ENCODE measurements at places on chromosomes 5 and 9. TPM values are rescaled to one million over a fixed set of nuclear protein-coding genes. Genes with fewer than 3 reads are reported as not detected.

- no peak overlapping the region for H3K27ac ChIP-seq
- peaks cover 24% of the 10 kb centered on the region for H3K4me1 ChIP-seq
- peaks cover 6% of the 10 kb centered on the region for H3K27me3 ChIP-seq
- H3K4me3 ChIP-seq: no peak overlapping the region
- H3K36me3 ChIP-seq: no peaks in the 10 kb centered on the region
- no peak for DNase-seq
Measured at GRCh38 chr5:54740141-54740540, 222.6 kb downstream of the SNX18 start.

DNA sequence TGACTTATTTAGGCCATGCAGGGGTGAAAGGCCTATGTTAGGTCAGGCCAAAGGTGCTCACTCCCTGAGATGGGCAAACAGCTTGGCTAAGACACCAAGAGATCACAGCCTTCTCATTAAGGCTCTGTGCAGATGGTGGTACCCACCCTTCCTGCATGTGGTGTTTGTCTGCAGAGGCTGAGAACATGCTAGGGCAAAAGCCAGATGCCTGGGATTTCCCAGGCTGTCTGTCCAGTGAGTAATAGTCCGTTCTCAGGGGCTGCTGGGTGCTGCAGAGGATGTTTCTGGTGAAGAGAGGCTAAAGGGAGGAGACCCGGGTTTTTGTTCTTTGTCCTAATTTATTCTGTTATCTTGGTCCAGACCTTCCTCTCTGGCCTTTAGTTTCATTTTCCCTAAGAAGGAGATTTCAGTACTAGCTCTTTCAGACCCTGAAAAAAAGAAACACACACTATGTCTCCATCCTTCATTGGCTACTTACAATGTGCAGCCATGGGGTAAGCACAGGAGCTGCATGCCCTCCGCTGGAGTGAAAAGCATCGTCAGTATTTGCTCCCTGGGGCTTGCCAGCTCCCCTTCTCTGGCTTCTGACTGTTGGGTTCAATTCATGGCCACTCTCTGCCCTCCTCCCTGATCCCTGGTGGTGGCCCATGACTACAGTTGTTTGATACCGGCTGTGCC is 23.4 kb upstream of the GLRA1 start:
- peaks cover 12% of the 10 kb centered on the region for H3K27me3 ChIP-seq
- peaks cover 15% of the 10 kb centered on the region for H3K4me1 ChIP-seq
- H3K27ac ChIP-seq: no peak overlapping the region
- H3K36me3 ChIP-seq: no peaks in the 10 kb centered on the region
- no peak for DNase-seq

GRCh38 chr5:127930311-127930710 is 153.3 kb upstream of the SLC12A2 start:
- no peaks in the 10 kb centered on the region for H3K4me1 ChIP-seq
- no peaks in the 10 kb centered on the region for H3K27me3 ChIP-seq
- H3K27ac ChIP-seq: no peak overlapping the region

GRCh38 chr5:37792975-37793631 is 46.7 kb downstream of the GDNF start:
- peaks cover 35% of the 10 kb centered on the region for H3K27me3 ChIP-seq
- H3K4me3 ChIP-seq: no peak overlapping the region
- DNase-seq: no peak
- no peaks in the 10 kb centered on the region for H3K4me1 ChIP-seq

DNA sequence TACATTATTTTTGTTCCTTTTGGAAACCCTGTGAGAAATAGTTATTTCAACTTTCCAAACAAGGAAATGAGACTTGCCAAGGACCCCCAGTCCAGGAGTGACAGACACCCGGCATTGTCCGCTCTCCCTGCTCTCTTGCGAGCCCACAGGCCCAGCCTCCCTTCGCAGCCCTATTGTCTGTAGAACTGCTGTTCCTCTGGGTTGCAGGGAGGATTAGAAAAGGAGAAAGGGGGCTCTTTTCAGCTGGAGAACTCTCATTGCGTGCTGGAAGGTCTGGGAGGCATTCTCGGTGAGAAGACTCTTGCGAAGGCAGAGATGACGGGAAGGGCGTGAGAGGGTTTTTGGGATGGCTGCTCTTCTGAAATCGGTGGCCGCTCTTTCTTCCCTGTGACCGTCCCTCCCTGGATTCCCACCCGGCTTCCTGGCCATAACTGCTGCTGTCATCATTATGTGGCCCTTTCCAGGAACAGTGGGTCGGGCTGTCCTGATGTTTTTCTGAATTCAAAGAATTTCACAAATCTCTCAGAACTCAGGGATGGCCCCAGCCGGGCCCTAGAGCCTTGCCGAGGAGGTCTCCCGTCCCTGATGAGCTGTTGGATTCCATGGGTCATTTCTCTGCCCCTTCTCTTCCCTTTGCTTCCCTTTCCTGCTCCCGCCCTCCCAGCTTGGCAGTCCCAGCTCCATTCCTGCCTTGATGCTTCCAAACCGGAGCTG is 29.8 kb downstream of the STC2 start:
- H3K27ac ChIP-seq: no peak overlapping the region
- H3K36me3 ChIP-seq: no peaks in the 10 kb centered on the region
- peaks cover 13% of the 10 kb centered on the region for H3K4me1 ChIP-seq
- no peak overlapping the region for H3K4me3 ChIP-seq

GRCh38 chr9:136664000-136664915 is 1.5 kb downstream of the EGFL7 start:
- no peaks in the 10 kb centered on the region for H3K36me3 ChIP-seq
- no peak overlapping the region for H3K27ac ChIP-seq
- H3K27me3 ChIP-seq: peaks cover 19% of the 10 kb centered on the region
- no peak for DNase-seq
- peak overlapping the region; percentile 83 for H3K4me3 ChIP-seq

GRCh38 chr9:86754581-86755560 is 192.4 kb downstream of the GAS1 start:
- no peaks in the 10 kb centered on the region for H3K36me3 ChIP-seq
- no peaks in the 10 kb centered on the region for H3K4me1 ChIP-seq
- no peak for DNase-seq
- no peaks in the 10 kb centered on the region for H3K27me3 ChIP-seq
- no peak overlapping the region for H3K4me3 ChIP-seq

GRCh38 chr5:159242656-159243055 is 20.4 kb upstream of the UBLCP1 start:
- H3K36me3 ChIP-seq: no peaks in the 10 kb centered on the region
- H3K4me3 ChIP-seq: no peak overlapping the region
- DNase-seq: no peak
- H3K27ac ChIP-seq: no peak overlapping the region
- H3K27me3 ChIP-seq: peaks cover 7% of the 10 kb centered on the region
- peaks cover 10% of the 10 kb centered on the region for H3K4me1 ChIP-seq

Gene SPATA31A3
- total RNA-seq: not detected

Gene COL27A1
- total RNA-seq: 1.7 TPM

Gene SMIM27
- 37.0 TPM for total RNA-seq

Gene PFN3
- not detected for total RNA-seq
